ENCODE measurements at places on chromosomes 3 and 15. TPM values are rescaled to one million over a fixed set of nuclear protein-coding genes. Genes with fewer than 3 reads are reported as not detected.
A peak's percentile ranks its signal among the peaks of the same experiment; 100 is the strongest.

GRCh38 chr3:187999821-188000220, 154.1 kb upstream of the LPP start:
- no peak for DNase-seq

DNA sequence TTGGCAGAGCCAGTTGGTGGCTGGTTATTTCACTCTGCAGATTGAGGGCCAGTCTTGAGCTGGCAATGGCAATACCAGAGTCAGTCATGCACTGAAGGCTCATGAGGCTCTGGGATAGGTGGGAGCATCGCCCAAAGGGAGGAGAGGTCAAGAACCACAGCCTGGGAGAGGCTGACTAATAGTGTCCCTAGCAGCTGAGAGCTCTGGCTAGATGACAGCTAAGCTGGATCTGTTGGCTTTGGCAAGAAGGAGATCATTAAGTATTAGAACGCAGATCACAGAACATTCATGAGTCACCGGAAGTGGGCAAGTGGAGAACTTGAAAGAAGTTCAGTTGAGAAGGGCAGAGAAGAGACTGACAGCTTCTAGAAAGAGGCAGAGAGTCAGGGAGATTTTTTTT, 521.1 kb downstream of the NR2F2 start:
- peak; percentile 87 for DNase-seq

Gene PDIA3
- total RNA-seq: 180 TPM

Gene CAMP
- total RNA-seq: not detected

DNA sequence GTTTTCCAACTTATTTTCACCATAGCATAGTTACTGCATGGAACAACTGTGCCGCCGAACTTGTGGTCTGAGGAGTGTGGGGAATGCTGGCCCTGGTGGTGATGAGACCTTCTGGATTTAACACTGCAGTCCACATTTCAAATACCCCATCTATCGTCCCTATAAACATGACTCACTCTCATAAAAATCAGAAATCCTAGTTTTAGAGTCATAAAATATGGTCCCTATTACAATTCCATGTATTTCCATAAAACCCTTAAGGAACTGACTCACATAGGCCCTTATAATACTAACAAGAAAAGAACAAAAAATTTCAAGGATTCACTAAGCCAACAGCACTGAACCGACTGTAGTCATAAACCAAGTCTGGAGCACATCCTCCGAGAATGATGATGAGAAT, 147.2 kb downstream of the FOXP1 start:
- DNase-seq: no peak

DNA sequence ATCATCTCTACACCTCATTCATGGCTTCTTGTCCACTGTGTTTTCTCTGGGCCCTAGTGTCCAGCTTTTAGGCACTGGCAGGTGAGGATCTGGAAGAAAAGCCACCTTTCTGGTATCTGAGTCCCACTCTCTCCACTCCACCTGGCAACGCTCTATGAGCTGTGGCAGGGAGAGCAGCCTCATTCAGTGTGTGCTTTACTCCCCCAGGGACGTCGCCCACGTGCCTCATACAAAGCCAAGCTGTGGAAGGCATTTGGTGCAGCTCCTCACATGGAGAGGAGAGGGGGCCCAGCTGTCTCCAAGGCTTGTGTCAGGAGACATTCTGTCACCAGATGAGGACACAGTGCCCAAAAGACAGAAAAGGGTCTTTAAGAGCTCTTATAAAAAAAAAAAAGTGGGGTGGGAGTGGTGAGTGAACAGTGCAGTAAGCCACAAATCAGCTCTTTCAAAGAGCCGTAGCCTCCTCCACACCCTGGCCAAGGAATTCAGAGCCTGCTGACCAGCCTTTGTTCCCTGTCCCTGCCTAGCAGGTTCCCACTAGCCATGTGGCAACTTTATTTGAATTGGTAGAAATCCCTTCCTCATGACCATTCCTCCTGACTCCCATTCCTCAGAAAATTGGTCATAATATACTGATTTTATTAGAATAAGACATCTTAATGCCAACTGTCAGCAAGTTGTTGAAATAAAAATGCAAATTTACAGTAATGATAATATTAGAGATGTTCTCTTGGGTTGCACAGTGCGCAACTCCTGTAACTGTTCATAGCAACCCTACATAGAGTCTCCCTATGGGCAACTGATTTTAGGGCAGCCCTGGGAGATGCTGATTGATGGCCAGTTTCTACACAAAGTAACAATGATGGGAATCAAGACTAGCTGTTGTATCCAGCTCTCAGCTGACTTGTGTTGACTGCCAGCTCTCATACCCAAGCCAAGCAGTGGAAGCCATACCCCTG, 29.5 kb downstream of the GALNT15 start:
- DNase-seq: no peak

- DNase-seq: no peak
Measured at GRCh38 chr3:194756460-194756779, 70.7 kb downstream of the FAM43A start.

Gene FLNB
- 197 TPM for total RNA-seq

Gene PIGBOS1
- 23.7 TPM for total RNA-seq

DNA sequence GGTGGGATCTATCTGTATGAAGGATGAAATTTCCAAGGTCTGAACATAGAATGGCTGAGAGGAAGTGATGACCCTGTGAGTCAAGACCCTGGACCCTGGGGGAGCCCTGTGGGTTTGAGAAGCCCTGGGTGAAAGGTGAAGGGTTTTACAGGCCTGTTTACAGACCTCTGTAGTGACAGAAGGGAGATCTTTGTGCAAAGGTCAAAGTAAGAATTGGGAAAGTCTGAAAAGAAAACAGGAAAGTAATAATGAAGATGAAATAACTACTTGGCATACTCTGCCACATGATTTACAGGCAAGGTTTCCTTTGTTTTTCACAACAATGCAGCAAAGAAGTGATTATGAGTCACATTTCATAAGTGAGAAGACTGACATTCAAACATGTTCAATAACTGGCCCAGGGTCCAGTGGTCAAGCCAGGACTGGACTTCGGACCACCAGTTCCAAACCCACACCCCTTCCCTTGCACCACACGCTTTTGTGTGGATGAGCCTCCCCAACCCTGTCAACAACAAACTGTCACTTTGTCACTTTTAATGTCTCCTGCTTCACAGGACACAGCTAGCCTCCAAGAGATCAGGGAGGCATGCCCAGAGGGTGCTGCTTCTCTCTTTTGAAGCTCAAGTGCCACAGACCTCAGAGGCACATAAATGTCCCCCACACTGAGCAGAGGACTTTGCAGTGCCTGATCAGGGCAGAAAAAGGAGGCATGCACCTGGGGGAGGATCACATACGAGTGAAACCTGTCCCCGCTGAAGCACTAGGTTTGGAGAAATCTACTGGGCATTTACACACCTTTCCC, 21.5 kb downstream of the CD86 start:
- no peak for DNase-seq

DNA sequence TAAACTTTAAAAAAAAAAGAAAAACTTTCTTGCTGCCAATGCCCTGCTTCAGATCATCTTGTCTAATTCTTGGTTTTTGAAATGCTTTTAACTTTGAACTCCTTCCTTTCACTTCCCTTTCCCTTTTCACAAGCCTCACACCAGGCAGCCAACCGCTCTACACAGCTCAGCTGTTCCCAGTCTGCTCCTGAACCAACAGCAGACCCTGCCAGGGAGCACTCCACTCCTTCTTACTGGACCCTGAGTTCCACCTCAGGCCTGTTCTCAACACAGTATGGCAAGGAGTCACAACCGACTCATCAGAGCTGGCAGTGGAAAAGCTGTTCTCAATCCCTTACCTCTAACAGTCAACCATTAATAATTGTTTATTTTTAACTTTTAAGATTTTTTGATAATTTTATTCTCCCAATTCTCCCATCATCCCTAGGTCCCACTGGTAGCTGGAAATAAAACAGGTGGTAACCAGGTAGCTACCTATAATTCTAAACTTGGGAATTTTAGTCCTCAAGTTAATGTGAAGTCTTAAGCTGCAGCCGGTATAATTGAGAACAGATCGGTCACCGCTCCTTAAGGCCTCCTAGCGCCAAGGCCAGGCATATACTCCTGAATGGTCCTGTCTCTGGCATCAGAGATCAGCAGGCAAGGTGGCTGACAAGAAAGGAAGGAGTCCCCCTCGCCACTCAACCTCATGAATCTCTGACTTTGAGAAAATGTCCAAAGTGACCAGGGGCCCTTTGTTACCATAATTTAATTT, 43.9 kb downstream of the BOC start:
- DNase-seq: no peak

All from Caki2 (cell line).